GM13977 (cell line): ENCODE measurements at places on chromosomes 4 and X.

GRCh38 chr4:107625391-107625902, 94.6 kb downstream of the PAPSS1 start:
- no peak for DNase-seq

DNA sequence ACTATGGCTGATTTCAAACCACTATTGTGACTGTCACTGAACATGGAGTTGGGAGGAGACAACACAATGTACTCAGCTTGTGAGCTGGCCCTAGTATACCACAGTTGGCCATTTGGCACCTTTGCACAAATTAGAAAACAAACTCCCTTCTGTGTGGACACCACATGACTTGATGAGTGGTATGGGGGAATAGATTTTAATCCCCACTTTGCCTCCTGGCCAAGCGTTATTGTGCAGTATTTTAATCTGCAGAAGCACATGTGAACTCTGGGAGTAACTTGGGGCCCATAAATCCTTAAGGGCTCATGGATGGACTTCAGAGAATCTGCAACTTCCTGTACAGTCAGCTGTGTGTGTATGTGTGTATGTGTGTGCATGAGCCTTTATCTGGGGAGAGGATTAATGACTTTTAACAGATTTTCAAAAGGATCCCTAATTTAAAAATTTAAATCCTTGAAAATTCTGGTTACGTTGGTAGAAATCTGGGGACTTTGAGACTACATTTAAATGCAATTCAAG, 105.0 kb upstream of the PAQR3 start:
- DNase-seq, result no peak

DNA sequence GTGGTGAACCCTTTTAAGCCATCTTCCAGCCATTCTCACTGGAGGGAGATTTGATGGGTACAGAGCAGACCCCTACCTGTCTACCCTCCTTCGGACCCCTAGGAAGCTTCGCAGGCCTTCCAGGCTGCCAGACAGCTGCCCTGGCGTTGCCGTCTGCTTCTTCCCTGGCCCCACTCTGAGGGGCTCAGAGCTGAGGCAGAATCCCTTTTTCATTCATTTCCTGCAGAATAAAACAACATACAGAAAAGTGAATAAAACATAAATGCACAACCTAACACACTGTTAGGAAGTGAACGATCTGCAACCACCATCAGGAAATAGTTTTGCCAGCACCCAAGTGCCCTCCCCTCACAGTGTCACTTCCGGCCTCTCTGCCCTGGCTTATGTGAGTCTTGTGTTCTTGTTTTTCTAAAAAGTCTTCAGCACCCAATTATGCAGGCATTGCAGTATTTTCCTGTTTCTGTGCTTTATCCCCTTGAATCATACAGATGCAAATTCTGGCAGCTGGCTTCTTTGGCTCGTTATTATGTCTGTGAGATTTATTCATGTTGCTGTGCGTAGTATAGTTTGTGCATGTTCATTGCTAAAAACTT, 5.6 kb upstream of the ADD1 start:
- no peak for DNase-seq

- DNase-seq, result no peak
Observed at GRCh38 chr4:151049430-151049884, 34.4 kb upstream of the LRBA start.

DNA sequence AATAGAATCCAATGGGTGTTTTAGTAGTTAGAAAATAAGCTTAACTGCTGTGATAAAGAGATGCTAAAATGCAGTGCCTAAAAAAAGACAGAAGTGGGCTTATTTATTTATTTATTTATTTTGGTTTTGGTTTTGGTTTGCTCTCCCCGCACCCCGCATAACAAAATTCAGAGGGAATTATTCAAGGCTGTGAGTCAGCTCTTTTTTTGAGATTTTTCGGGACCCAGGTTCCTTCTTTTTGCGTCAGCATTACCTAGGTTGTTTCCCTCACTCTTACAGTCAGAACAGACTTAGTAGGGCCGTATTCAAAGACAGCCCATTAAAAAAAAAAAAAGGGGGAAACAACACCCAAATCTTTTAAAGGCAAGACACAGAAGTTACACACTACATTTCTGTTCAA, 1495.5 kb upstream of the ADGRL3 start:
- no peak for DNase-seq

- no peak for DNase-seq
Observed at GRCh38 chrX:107677909-107678308, 49.6 kb downstream of the PRPS1 start.

GRCh38 chrX:55908661-55909212, 191.2 kb downstream of the RRAGB start:
- peak; percentile 13 for DNase-seq

DNA sequence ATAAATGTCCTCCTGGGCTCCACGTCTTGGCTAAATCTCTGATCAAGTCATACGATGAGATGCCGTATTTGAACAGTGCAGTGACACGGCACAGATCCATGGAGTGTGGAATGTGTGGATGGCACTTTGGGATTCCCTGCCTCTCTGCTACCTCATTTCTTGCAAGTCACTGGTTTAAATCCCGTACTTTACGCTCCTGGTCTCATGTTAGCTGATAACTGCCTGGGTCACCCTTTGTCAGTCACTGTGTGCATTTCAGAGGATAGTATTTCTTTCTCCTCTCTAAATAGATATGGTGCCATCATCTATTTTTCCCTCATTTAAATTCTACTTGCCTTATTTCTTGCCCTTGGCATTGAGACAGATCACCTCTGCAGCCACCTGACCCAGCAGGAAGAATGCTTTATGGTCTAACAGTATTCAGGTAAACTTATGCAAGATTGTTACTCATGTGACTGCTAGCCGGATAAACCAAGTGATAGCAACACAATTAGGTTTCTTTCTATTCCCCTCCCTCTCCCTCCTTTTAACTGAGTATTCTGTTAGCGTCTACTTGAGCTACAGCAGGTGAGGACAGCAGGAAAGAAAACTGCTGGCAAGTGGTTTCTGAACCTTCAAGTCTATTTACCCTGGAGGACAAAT, 2.8 kb downstream of the EGF start:
- no peak for DNase-seq

GRCh38 chrX:33457102-33457501, 245.8 kb upstream of the DMD start:
- DNase-seq, result no peak

DNA sequence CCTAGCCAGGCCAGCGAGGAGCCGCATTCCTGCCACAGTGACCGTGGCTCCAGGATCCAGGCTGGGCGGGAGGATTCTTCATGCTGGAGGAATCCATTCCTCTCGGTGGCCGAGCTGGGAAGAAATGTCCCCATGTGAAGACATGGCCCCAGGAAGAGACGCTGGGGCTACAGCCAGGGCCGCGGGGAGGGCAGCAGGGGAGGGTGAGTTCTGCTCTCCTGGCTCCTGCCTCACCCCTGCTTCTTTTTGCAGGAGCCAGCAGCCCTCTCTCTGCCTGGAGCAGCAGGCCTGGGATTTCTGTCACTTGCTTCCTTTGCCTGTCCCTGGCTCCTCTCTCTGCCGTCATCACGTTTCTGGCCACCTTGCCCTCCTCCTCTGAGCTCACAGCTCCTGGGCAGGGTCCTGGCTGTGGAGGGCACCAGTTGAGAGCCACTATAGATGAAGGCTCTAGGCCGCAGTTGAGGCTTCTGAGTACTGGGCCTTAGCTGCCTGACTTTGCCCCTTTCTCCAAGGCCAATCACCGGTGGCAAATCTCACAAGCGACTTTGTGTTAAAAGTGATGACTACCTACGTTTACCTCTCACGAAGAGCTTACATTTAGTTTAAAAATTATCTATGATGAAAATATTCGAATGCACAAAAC, 48.3 kb downstream of the ENPP6 start:
- no peak for DNase-seq

- no peak for DNase-seq
Observed at GRCh38 chr4:13174001-13174400, 310.1 kb downstream of the RAB28 start.

DNA sequence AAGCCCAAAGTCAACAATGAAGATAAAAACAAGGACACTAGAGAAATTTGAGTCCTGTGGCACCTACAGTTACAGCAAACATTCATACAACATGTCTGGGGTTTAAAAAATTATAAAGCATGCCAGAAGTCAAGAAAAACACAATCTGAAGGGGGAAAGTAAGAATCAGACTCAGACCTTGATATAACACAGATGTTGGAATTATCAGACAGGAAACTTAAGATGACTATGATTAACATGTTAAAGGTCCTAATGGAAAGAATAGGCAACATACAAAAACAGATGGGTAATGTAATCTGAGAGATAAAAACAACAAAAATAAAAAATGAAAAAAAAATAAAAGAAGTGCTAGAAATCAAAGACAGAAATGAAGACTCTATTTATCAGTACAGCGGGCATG, 446.5 kb downstream of the SPRY1 start:
- no peak for DNase-seq

GRCh38 chr4:153778383-153778782, 10.5 kb downstream of the SFRP2 start:
- no peak for DNase-seq
